ENCODE measurements at places on chromosomes 13 and 19.
A peak's percentile ranks its signal among the peaks of the same experiment; 100 is the strongest.

DNA sequence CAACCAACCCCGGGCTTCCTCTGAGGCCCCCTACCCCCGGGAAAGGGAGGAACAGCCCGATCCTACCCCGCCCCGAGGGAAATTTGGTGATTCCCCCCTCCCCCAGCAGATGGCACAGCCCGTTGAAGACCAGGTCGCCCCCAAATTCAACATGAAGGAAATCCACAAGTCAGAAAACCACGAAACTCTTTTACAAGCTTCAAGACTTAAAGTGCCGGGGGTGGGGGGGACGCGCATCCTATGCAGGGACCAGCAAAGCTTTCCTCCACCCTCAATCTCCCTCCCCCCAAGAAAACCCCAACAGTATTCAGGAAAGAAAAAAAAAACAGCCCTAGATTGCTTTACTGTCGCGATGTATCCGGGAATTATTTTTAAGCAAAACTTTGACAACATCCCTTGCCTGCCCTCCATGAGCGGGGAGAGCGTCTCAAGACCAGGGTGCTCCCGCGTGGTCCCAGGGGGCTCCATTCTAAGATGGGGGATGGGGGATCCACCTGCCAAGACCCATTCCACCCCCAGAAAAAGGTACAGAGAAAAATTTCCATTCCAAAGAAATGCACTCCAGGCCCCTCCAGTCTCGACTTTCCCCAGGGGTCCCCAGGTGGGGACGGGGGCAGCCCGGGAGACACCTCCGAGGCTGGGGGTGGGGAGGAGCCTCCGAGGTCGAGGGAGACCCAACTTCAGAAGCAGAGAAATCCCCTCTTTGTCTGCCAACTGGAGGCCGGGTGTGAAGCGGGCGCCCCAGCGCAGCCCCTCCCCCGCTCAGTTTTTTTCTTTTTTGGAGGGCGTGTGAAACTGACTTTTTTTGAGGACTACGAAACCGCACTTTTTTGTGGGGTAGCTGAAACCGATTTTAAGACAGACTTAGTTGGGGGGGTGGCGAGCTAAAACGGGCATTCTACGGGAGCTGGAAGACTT, 1.5 kb downstream of the TCF3 start:
- no peak for DNase-seq

GRCh38 chr19:283395-283794, 7.8 kb downstream of the PLPP2 start:
- DNase-seq: no peak

DNA sequence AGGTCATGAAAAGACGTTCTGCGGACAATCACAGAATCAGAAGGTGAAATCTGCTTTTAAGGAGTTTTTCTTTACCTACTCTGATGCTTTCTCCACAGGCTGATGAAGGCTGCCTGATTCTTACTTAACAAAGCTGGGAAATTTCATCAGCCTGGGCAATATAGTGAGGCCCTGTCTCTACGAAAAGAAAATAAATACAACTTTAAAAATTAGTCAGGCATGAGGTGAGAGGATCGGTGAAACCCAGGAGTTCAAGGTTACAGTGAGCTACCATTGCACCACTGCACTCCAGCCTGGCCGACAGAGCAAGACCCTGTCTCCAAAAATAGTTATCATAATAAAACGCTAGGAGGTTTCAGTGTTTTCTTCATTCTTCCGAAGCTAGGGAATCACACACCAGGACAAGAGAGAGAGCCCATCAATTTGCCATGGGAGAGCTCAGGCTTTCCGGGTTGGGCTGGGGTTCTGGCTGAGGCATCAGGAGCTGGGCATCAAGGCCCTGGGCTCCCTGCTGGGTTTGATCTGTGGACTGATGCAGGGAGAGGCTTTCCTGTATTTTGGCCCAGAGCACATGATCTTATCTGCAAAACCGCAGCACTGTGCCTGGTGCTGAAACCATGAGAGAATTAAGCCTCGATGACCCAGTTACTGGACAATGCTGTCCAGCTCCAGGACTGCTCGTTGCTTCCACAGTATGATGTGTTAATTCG, 25.1 kb upstream of the CEBPG start:
- DNase-seq: no peak

DNA sequence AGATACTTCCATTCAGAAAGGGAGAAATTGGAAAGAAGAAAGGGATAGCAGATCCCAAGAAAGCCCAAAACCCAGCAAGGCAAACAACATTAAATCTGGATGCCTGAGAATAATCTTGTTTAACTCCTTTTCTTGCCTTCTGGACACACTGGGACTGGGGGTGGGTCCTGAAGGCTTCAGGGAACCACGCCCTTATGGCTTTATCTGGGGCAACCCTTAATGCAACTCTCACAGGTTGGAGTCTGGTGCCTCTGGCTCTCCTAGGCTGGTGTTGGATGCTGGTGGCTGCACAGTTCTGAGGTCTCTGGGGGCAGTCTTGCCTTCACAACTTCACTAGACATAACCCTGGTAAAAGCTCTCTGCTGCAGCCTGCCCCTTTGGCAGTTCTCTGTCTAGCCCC, 27.9 kb downstream of the PAN3 start:
- DNase-seq: no peak

GRCh38 chr13:113534236-113534860, 43.8 kb upstream of the DCUN1D2 start:
- no peak for DNase-seq

DNA sequence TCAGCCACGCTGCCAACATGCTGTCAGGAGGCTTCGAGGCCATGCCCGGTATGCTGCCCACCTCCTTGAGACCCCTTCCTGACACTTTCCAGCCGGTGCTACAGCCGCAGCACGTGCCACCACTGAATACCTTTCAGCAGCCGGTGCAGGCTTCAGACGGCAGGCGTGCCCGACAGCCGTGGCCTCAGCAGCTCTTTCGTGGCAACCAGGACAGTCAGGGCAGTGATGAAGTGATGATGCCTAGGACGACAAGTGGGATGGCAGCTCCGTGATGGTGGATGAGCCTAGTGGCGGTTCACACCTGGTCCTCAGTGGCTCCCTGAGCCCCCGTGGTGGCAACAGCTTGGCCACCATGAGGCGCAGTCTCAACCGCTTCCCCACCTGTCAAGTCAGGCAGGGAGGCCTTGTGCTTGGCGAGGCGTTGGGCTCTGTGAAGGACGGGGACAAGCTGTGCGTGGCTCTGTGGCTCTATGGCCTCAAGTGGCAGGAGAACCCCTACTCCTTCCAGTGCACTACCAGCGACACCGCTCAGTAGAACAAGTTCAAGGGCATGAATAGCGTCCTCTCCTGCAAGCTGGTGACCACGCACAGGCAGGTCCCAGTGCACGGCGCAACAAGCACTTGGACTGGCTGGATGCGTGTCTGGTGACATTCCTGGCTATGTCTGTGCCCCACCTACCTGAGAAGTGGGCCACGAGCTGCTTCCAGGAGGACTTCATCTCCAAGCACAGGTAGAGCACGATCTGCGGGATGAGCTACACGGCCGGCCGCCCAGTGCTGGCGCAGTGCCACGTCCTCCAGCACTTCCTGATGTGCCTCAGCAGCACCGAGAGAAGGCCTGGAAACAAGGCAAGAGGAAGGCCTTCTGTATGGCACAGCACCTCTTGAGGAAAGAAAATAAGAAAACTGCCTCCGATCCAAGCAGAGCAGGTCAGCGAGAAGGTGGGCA, 18.2 kb upstream of the ZNF14 start:
- no peak for DNase-seq

- DNase-seq: no peak
Observed at GRCh38 chr13:100817928-100818327, 143.3 kb upstream of the TMTC4 start.

DNA sequence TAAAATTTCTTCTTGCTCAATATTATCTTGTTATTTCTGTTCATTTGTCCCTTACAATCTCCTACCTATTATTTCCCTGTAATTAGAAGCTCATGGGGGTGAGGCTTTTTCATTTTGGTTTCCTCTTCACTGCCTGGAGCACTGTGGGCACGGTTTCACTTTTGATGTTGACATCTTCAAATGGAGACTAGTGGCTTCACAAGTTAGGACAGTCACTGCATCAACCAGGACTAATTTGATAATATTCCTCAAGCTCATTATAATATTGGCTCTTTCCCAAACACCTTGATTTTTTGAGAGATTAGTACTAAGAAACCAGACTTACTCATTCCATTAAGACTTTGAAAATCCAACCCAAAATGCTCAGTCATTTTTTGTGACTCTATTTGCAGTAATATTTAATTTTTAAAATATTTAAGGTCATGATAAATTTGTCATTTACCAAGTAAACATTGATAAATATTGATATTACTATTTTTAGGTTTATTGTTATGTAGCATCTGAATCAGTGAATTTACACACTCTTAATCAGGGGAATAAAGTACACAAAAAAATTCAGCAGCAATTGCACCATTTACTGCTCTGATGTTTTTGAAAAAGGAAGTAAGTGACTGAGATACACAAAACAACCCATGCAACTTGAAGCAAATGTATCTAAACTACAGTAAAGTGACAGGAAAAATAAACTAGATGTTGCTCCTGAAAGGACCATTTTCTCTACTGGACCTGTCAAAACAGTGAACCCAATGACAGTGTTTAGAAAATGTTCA, 28.8 kb upstream of the RCBTB2 start:
- DNase-seq: no peak

GRCh38 chr19:19338082-19338481, 17.5 kb downstream of the MAU2 start:
- no peak for DNase-seq

DNA sequence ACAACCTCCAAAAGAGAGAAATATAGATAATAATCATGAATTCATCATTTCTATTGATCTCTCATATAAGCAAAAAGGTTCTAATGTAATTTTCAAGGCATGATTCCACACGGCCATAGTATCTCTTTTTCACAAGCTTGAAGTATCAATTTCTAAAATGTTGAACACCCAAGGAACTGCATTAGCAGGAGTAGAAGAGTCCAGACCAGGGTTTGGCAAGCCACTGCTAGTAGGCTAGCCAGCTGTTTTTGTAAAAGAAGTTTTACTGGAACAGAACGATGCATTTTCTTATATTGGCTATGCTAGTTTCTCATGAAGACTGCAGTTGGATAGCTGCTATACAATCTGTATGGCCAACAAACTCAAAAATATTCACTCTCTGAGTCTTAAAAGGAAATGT, 481.5 kb upstream of the MIR17HG start:
- DNase-seq: no peak

GRCh38 chr13:97191615-97192014, 30.5 kb upstream of the MBNL2 start:
- DNase-seq: no peak

DNA sequence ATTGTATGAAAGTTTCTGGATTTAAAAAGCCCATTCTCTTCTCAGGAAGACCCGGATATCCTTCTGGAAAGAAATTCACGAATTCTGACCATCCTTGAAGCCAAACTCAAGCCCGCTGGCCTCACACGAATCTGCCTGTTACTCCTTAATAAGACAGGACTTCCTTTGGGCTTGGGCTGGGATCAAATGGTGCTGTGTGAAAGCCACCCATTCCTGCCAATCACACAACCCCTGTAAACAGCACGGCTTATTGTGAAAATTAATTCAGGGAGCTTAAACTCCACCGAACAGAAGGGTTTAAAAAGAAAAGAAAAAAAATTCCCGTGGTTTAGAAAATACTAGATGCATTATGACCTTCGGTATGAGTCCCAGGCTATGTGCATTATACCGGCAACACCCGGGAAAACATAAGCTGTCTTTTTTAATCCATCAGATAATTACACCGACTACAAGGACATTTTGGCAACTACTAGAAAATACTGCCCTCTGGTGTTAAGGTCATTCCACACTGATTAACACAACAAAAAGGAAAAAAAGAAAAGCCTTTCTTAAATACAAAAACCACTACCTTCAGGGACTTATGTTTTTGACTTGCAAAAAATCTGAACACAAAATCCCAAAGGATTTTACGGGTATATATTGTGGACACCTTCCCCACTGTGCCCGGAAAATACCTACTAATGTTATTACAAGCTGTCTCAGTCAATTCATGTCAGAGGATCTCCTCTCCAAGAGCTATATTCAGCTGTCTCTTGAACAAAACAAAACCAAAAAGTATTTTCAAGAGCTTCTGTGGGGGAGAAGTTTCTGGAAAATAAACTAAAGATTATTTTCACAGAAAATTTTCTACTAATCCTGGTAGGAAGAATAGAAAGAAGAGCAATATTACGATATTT, 76.0 kb upstream of the LSM14A start:
- no peak for DNase-seq

GRCh38 chr13:39040206-39040605, 1.9 kb downstream of the NHLRC3 start:
- DNase-seq: no peak

- no peak for DNase-seq
Observed at GRCh38 chr19:49336482-49337266, 1.5 kb downstream of the CD37 start.

- DNase-seq: no peak
Observed at GRCh38 chr19:15453906-15454860, 4.4 kb upstream of the WIZ start.

DNA sequence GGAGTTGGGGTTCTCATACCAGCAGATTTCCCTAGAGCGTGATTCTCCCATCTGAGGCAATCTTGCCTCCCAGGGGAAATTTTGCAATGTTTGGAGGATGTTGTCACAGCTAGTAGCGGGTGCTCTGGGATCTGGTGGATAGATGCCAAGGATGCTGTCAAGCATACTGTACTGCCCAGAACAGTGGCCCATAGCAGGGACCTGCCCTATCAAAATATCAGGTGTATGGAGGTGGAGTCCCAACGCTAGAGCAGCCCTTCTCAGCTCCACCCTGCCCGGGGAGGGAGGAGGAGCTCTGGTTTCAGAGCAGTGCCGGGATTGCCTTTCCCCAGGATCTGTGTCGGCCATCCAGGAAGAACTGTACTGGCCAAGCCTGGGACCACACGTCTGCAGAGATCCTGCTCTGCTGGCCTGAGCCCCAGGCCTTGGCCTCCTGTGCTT, 10.9 kb upstream of the QTRT1 start:
- DNase-seq: peak; percentile 19

DNA sequence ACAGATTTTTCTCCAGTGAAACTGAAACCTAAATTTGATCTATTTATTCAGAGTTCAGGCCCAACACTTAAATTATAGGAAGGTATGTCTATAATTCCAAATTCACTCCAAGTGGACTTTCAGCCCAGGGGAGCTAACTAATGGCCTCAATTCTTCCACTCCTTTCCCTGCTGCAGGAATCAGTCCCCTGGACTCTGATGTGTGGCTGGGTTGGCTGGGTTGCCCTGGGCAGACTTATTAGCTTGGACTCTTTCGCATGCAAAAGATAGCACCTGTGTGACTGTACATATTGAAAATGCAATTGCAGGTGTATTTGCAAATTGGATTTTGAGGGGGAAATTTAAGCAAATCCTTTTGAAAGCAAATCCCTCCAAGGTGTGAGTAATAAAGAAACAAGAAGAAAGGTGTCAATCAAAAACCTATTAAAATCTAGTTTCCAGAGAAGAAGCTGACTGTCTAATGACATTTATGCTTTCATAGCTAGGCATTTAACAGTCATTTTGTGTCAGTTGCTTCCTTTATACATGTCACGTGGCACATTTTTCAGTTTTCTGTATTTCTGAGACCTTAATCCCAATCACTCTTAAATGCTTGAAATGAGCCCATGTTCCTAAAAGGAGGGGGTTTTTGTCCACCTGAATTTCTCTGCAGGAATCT, 42.7 kb downstream of the KLF5 start:
- DNase-seq: no peak

DNA sequence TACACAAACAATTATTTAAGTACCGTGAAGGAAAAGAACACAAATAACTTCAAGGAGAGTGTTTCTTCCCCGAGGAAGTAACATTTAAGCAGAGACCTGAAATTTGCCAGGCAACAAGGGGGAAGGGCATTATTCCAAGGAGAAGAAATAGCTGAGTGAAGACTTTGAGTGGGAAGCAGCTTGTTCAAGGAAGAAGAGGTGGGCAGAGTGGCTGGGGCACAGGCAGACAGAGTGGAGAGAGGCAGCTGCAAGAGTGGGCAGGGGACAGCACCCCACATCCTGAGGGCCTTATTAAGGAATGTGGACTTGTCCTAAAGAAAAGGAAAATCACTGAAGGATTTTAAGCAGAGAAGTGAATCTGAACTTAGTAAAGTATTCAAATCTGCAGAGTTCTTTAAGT, 4.7 kb upstream of the DCLK1 start:
- no peak for DNase-seq
